Hematopoietic multipotent progenitor cell treated with erythropoietin and hydrocortisone succinate and interleukin-3 and kit ligand, for 6 days (in vitro differentiated cells): ENCODE measurements at places on chromosomes 5 and 9.
A peak's percentile ranks its signal among the peaks of the same experiment; 100 is the strongest.

DNA sequence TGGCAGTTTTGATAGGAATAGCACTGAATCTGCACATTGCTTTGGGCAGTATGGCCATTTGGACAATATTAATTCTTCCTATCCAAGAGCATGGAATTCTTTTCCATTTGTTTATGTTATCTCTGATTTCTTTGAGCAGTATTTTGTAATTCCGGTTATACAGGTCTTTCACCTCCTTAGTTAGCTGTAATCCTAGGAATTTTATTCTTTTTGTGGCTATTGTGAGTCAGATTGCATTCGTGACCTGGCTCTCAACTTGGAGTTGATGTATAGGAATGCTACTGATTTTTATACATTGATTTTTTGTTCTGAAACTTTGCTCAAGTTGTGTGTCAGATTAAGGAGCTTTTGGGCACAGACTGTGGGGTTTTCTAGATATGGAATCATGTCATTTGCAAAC, 24.0 kb downstream of the TMEM161B start:
- DNase-seq, result no peak

GRCh38 chr9:2126331-2126803, 111.2 kb downstream of the SMARCA2 start:
- DNase-seq, result peak; percentile 35

- DNase-seq, result no peak
These were observed 12.2 kb downstream of the CCT5 start for GRCh38 chr5:10262121-10262774.

DNA sequence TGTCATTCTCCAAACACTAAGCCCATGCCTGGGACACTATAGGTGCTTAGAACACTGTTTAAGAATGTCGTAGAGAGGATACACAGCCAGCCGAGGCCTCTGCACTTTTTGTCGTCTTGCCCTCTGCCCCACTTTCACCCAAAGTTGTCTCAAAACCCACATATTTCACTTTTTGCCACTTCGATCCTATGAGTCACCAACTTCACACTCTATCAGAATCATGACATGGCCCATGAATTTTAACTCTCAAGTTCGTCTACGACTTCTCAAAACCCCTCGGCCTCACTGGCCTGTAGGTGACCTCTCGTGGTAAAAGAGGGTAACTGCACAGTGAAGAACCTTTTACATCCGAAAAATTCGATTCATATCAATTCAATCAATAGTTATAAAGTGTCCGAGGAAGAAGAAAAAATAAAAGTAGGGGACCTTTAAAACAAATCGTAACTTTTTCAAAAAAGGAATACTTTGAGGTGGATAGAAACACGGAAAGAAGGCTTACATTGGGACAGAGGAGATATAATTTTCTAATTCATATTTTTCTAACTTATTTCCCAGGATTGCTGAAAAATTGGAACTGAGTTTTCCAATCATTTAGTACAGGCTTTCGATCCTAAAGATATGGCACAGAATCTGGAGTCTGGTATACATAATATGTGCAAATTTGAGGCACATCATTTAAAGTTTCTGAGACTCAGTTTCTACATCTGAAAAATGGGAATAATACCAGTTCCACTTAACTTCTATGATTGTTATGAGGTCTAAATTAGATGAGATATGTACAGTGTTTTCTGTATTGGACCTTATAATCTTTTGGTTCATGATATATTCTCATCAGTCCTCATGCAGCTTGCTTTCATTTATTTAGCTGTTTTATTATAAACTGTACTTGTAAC, 122.6 kb downstream of the APBA1 start:
- peak; percentile 65 for DNase-seq

- peak; percentile 19 for DNase-seq
These were observed 218.4 kb upstream of the MVB12B start for GRCh38 chr9:126108240-126108639.

DNA sequence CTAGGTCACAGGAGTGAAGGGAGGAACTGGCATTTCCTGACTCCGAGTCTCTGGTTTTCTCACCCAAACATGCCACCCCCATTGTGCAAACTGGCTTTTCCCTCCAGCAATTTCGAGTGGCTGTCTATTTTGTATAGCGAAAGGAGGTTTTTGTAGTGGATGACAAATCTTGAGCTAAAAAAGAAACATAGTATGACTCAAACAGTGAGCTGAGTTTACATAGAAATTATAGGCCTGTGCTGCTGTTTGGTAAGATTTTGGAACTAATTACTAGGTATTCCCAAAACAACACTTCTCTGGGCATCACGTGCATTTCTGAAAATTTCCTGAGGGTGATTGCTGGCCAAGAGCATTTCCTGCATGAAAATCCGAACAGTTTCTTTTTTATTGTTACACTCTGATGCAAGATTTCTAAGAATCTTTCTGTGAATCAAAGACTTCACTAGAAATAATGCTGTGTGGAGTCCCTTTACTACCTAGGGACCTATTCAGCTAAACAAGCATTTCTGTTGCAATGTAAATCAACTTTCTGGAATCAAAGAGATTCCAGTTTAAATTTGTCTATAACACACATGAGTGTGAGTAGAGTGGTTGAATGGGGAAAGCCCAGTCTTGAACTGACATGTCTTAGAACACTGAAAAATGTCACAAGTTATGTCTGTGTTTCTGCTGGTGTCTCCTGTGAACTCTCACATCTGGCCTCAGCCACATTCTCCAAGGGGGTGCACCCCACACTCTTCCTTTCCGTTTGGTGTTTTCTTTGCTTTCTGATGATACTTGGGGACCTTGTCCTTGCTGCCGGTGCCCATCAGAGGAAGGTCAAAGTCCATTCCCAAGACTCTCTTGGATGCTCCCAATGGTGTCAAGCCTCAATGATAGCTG, 33.3 kb upstream of the DAPK1 start:
- no peak for DNase-seq

DNA sequence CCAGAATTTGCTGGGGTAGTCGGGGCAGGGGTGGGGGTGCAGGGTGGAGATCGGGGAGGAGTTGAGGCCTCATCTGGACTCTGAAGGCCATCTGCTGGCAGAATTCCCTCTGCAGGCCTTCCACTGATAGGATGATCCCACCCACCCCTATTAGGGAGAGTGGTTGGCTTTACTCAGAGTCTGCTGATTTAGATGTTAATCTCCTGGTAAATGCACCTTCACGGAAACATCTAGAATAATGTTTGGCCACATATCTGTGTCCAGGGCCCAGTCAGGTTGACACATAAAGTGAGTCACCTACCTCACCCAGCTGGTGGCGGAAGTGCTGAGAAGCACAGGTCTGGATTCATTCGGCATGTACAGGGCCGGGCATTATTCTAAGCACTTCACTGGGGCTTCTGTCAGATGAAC, 50.0 kb downstream of the DAPK1 start:
- no peak for DNase-seq

- no peak for DNase-seq
These were observed 116.9 kb upstream of the CCNH start for GRCh38 chr5:87529486-87530076.

- no peak for DNase-seq
These were observed 219.0 kb downstream of the PAX5 start for GRCh38 chr9:36815023-36815422.

DNA sequence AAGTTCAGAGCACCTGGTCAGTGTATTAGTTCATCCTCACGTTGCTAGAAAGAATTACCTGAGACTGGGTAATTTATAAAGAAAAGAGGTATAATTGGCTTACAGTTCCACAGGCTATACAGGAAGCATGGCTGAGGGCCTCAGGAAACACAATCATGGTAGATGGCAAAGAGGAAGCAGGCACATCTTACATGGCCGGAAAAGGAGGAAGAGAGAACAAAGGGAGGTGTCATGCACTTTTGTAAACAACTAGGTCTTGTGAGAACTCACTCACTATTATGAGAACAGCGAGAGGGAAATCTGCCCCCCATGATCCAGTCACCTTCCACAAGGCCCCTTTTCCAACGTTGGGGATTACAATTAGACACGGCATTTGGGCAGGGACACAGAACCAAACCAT, 28.8 kb upstream of the CAVIN4 start:
- no peak for DNase-seq

GRCh38 chr5:79563247-79563590, 49.0 kb upstream of the TENT2 start:
- DNase-seq, result no peak

GRCh38 chr5:79831381-79832309, 142.0 kb downstream of the CMYA5 start:
- no peak for DNase-seq

DNA sequence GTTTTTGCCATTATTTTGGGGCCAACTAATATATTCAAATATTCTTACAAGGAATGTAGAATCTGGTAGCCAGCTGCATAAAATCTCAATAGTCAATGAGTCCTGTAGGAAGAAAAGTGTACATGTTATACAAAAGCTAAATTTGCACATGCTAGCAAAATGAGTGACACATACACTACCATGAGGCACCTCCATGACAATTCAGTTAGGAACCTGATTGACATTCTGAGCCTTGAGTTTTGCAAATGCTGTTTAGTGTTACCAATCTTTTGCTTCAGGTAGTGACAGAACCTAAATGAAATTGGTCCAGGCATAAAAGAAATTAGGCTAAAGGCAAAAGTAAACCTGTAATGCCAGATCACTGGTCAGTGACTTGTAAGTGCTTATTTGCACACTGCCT, 6.8 kb upstream of the DAPK1 start:
- DNase-seq, result no peak

DNA sequence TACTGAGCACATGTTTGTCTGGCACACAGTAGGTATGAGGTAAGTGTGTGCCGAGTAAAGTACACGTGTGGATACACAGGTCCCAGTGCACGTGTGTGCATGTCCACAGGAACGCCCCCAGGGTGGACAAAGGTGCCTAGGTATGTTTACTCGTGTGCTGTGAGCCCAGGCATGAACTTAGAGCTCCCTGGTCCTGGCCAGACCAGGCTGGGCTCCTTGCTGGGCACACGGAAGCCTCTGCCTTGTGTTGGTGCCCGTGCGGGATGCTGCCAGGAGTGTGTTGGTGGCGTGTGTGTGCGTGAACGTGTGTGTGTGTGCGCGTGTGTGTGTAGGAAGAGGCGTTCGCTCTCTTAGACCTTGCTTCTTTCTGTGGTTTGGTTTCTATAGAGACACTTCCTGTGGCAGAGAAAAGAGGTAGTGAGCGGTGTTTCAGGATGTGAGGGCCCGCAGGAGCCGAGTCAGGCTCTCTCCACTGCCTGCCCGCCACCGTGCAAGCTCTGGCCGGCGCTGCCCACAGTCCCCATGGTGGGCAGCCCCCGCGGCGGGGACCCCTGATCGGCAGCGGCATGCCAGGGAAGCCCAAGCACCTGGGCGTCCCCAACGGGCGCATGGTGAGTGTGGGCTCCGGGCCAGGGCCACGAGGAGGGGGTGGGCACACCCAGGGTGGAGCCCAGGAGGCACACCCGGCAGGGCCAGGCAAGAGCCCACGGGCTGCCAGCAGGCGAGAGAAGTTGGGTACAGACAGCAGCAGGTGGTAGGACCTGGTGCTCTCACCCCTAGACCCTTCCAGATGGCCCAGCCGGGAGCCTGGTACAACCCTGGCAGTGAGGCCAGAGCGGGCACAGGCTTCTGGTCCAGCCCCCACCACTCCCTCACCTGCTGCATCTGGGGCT, at the start of gene RGS14:
Gene RGS14 (plus strand): TSS at position 466 of the 893 bp plus-strand sequence. CDS start 101 bp downstream, at position 567.
- DNase-seq, result peak; percentile 95

GRCh38 chr9:104794070-104794469, 30.1 kb downstream of the NIPSNAP3B start:
- DNase-seq, result no peak

DNA sequence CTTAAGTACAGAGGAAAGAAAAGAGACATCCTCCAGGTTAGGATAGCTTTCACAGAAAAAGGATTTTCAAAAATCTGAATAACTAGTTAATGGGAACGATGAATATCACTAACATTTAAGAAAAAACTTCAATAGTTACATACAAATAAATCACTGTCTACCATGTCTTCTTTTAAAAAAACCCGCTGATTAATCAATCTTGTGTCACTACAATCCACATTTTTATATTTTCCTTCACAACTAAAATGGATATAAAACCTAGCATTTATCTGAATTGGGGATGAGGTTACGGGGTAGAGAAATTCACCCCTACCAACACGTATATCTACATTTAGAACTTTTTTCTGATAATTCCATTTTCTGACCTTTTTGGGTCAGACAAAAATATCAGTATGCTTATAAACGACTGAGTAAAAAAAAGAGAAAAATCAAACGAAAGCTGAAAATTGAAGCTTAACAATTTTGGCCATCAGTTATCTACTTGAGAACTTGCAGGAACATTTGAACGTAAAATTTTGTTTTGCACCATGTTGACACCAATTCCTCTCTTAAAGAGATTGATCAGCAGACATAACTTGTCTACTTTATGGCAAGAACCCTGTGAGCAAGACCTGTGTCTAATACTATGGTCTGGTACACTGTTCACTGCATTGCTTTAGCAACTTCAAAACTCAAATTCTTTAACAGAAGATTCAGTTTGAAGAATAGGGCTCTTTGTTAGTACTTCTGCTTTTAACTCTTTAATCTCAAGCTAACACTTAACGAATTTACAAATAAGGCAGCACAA, 4.8 kb downstream of the NR3C1 start:
- no peak for DNase-seq

DNA sequence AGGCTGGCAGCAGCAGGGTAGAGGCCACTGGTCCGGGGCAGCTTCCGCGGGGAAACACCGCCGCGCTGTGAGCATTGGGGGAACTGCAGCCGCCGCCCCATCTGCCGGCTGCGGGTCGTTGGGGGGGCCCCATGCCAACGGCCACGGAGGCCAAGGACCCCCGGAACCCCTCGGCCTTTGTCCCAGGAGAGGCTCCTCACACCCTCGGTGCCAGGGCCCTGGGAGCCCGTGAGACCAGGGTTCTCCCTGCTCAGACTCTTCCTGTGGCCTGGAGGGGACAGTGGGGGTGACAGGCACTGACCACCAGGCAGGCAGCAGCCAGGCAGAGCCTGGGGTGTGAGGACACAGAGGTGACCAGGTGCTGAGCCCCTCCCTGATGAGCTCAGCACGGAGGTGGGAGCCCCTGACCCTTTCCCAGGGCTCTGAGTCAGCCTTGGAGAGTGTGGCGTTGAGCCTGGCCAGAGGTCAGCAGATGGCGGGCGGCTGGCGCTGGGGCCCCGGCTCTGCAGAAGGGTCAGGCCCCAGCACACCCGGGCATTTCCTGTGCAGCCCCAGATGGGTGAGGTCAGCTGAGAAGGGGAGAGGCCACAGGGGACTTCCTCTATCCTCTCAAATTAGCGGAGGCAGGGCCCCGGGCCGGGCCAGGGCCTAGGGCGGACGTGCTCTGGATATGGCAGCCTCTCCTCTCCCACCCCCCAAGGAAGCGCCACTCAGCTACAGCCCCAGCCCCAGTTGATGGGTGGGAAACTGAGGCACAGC, 17.9 kb upstream of the EGFL7 start:
- DNase-seq, result peak; percentile 82

DNA sequence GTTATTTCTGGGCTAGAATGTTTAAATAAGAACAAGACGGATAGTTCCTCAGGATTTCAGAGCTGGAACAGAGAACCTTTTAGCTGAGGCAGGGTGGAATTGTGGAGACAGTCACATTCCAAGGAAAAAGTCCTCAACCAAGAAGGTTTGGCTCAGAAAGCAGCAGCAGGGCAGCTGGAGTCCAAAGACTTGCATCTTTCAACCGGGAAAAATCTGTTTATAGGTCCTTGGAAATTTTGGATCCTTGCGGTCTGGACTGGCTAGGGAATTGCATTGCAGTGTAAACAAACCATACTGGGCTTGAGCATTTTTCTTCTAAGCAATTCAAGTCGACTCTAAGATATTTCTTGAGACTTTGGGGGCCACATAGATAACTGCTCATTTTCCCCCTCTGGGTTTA, 40.8 kb upstream of the HMHB1 start:
- no peak for DNase-seq

GRCh38 chr9:134304261-134304660, 22.0 kb upstream of the RXRA start:
- DNase-seq, result no peak
